Eye (tissue), 1 donor: ENCODE measurements at places on chromosomes 7 and 10.

GRCh38 chr10:71881647-71882355 lies 30.8 kb upstream of the PSAP start:
- no peak for DNase-seq

GRCh38 chr10:72276013-72276387 lies 2.3 kb downstream of the DDIT4 start:
- DNase-seq: no peak

- DNase-seq: no peak
Measured at GRCh38 chr10:124300224-124300623, 118.5 kb downstream of the OAT start.

- no peak for DNase-seq
Measured at GRCh38 chr7:27868131-27868550, 128.2 kb downstream of the TAX1BP1 start.
